Adrenal gland (tissue), 19 donors: ENCODE measurements at places on chromosomes 12 and 14. TPM values are rescaled to one million over a fixed set of nuclear protein-coding genes. Genes with fewer than 3 reads are reported as not detected.

DNA sequence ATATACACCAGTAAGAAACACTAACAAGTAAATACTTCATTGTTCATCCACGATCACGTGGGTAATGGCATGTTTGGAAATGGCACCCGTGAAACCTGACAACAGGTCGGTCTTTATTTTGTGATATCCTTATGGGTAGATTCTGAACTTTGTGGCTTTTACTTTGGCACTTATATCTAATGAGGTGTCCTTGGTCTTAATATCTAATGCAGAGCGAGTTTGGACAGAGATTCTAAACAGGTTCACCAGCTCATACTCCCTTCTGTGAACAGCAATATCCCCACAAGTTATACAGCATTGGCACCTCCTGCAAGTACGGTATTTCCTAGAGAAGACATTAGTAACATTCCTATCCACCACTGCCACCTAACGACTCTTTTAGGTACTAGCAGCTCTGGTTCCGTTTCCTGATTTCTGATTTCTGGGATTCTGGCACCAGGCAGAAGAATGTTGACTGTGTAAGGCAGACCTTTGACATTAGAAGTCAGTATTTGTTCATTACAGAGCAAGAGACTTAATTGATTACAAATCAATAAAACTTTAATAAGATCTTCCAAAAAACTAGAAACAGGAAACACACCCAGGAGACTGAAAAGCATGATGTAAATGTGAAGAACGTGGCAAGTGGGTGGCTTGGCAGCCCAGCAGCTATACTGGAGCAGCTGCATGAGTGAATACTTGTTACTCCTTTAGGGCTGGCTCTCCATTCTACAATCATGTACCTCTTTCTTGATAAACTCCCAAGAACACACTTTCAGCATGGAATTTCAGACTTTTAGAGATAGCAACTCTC is 2.5 kb downstream of the ANG start:
- DNase-seq = peak; percentile 40

GRCh38 chr12:12720052-12720451 is 2.9 kb downstream of the CDKN1B start:
- DNase-seq = no peak

DNA sequence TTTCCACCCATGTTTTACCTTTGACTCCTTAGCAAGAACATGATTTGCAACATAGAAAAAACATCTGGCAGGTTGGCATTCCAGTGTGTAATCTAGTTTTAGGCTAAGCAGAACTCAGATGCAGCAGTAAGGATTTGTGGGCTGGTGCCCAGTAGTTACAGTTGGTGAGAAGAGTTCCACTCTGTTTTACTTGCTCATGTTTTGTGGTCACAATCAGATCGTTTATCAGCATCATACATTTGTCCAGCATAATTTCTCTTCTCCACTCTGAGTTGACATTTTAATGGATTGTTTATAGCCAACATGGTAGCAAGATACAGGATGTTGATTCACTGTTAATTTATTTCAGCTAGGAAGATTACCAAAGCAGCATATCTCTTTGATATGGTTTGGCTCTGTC is 120.0 kb downstream of the PDE6H start:
- DNase-seq = no peak

GRCh38 chr12:49298160-49298559 is 3.2 kb downstream of the PRPH start:
- DNase-seq = no peak

GRCh38 chr14:99937475-99938244 is 127.6 kb upstream of the EVL start:
- DNase-seq = no peak

GRCh38 chr12:11780521-11781101 is 131.1 kb downstream of the ETV6 start:
- no peak for DNase-seq

- DNase-seq = no peak
These were observed 200.5 kb upstream of the SFSWAP start for GRCh38 chr12:131510431-131510830.

- no peak for DNase-seq
These were observed 242.6 kb downstream of the BTG1 start for GRCh38 chr12:91902860-91903683.

- no peak for DNase-seq
These were observed 34.2 kb upstream of the MAP1LC3B2 start for GRCh38 chr12:116524964-116525379.

DNA sequence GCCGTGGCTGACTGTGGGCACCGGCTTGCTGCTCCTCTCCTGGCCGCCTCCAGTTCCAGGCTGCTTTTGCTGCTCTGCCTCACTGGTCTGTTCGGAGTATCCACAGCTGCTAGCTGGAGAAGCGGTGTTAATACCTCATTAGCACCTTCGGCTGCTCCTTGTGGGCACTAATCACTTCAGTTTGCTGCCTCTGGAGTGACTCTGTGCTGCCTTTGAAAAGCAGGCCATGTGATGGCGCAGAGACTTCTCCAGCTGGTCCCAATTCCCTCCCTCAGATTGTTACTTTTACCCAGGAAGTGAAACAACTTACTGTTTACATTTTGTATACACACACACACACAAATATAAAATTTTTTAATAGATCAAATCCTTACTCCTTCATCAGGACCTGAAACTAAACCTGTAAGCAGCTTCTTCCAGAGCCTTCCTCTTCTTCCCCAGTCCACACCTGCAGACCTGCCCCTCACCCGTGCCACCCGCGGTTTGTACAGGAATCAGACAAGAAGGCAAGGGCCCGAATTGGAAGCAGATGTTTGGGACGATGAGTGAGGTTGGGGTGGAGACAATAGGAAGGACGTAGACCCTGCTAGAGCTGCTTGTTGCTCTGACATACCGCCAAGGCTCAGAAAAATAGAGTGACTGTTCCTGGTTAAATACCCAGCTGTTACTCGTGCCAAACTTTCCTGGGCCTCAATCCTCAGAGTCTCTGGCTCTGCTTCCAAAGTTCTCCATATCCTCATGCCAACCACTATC is 41.5 kb upstream of the LTBP2 start:
- no peak for DNase-seq

DNA sequence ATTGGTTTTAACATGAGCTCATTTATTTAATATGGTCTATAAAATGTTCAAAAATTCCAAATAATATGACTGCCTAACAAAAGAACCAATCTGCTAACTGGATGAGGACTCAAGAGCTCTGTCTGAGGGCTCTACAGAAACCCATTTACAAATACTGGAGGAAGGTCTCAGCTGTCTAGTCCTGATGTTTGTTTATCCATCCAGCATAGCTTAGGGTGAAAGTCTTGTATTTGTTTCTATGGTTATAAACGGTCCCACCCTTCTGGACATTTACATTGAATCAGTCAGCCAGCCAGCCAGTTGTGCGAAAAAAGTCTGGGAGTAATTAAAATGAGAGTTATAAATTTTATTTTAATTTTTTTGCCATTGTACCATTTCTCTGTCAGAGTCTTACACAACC is 220.7 kb downstream of the BMP4 start:
- DNase-seq = no peak

DNA sequence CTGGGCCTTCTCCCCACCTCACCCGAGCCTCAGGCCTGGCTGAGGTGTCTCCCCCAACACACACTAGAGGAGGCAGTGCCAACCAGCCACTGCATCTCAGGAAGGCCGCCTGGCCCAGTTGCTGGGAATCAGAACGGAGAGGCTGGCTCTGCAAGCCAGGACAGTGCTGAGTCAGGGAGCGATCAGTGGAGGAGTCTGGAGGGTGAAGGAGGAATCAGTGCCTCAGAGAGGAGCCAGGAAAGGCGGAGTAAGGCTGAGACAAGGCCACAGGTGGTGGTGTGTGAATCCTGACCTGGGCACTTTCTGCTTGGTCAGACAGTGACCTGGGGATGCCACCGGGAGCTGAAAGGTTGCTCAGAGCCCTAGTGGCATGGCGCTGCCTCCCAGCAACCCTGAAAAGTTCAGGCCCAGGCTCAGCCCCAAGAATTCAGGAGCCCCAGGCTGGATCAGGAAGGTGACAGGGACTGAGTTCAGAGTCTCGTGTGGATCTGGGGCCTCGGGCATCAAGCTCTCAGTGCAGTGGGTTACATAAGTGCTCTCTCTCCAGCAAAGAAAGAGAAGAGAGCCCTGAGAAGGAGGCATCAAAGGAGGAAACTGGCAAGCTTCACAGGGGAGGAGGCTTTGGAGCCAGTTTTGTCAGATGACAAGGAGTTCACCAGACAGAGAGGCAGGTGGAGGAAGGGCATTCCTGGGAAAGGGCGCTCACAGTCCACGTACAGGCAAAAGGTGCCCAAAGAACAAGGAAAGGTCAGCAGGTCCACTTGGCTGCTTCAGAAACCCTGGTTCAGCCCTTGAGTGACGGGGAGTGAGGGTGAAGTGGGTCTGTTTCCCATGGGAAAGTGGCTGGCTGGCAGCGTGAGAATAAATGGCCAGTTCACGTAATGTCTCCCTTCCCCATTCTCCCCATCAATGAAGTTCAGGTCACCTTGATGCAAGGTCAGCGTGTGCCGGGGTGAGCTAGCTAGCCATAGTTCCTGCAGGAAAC is 87.8 kb downstream of the ZFP36L1 start:
- DNase-seq = peak; percentile 82

- no peak for DNase-seq
These were observed 398.4 kb downstream of the DAD1 start for GRCh38 chr14:22190411-22191191.

DNA sequence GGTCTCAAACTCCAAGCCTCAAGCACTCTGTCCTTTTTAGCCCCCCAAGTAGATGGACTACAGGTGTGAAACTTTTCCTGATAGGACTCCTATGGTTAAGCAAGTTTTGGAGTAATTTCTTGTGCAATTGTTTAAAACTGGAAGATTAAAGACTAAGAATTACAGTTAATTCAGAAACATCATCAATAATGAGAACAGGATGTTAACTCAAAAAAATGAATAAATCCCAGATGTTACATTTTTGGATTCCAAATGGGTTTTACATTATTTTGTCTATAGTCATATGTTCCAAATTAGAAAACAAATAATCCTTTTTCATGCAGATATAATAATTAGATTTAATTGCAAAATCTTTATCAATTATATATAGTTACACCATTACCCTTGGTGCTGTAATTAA is 24.4 kb upstream of the KITLG start:
- DNase-seq = no peak

GRCh38 chr12:75656648-75657047 is 145.2 kb upstream of the KRR1 start:
- no peak for DNase-seq

DNA sequence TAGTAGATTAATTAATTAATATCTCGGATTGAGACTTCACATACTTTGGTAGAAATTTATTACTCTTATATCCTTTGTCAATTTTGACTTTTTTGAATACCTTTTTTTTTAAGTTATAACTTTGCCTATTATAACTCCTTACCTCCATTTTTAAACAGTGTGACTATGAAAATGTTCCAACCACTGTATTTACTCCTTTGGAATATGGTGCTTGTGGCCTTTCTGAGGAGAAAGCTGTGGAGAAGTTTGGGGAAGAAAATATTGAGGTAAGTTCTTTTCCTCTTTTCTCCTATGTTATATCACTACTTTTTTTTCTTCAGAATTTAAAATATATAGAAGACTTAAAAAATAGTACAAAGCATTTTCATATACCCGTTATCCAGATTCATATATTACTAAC is 27.8 kb downstream of the EID3 start:
- DNase-seq = no peak

- peak; percentile 65 for DNase-seq
These were observed 67.9 kb upstream of the BEGAIN start for GRCh38 chr14:100654814-100655740.

- no peak for DNase-seq
These were observed 29.2 kb downstream of the TMEM120B start for GRCh38 chr12:121741743-121742142.

DNA sequence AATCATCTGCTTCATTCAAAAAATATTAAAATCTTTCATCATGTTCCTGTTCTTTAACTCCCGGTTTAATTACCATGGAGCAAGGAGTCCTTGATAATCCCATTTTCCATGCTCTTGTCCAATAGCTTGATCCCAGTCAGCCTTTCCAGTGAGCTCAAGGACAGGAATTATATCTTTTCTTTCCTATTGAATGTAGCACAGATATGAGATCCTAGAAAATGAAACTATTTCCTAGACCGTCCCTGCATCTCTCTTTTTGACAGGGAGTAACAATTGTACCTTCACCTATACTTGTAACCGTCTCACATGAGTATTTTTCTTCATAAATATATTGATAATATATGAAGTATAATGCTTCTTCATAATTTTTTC is 35.6 kb downstream of the PIK3C2G start:
- DNase-seq = no peak

GRCh38 chr12:53505555-53506449 is 1.5 kb downstream of the NPFF start:
- no peak for DNase-seq

DNA sequence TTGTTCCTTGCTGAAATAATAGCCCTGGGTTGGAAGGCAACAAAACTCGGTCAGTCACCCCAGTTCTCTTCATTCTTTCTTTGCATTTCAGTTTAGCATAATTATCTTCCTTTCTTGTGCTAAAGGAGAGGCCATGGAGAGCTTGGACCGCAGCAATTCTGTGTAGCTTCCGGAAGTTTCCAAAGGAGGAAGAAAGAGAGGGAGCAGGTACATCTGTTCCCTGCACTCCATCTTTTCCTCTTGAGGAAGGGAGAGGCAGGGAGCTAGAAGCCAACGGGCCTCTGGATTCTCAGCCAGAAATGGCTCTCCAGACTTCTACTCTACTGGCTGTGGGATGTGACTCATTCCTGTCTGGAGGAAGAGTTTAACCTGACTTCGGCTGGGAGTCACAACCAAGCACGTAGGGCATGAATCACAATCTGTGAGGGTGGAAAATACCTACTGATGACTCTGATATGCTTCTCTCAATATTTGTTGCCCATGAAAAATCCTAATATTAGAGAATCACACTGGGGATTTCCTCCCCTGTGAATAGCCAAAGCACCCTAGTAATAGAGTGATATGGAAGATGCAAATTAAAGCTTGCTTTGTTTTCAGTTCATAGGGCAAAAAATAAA is 17.0 kb downstream of the ANO6 start:
- DNase-seq = peak; percentile 86

GRCh38 chr12:15020156-15020555 is 47.3 kb downstream of the PDE6H start:
- no peak for DNase-seq

- no peak for DNase-seq
These were observed 1.8 kb downstream of the NOVA1 start for GRCh38 chr14:26595926-26596542.

- no peak for DNase-seq
These were observed 29.0 kb downstream of the RNF34 start for GRCh38 chr12:121428883-121429282.

Gene DCN
- 1,360 TPM for total RNA-seq

Gene TPH2
- total RNA-seq = not detected

Gene SSTR1
- total RNA-seq = 0.50 TPM

Gene OR6C2
- total RNA-seq = not detected

Gene ZNF385A
- 0.94 TPM for total RNA-seq

Gene SLC7A7
- total RNA-seq = 30.5 TPM
